ENCODE measurements at places on chromosomes 5 and 9.
A peak's percentile ranks its signal among the peaks of the same experiment; 100 is the strongest.

GRCh38 chr5:149990518-149991376 is 9.7 kb downstream of the TIGD6 start:
- DNase-seq: peak; percentile 67

DNA sequence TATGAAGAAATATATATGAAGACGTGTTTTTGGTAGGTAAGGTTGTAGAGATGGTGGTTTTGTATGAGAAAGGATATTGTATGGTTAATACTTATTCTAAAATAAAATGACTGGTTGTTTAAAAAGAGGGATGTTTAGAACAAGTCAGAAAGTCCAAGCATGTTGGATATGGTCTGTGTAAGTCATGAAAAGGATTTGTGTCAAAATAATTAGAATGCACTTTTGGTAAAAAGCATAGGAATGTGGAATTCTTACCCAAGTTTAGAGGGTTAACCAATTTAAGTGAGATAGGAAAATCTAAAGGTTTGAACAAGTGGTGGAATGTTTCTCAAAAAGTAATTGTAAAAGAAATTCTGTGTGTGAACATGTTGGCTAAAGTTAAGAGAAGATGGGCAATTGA is 1556.5 kb upstream of the C9orf72 start:
- DNase-seq: no peak

GRCh38 chr9:78332381-78332780 is 35.5 kb downstream of the PSAT1 start:
- no peak for DNase-seq

- no peak for DNase-seq
Observed at GRCh38 chr5:124551939-124552279, 194.5 kb downstream of the ZNF608 start.

DNA sequence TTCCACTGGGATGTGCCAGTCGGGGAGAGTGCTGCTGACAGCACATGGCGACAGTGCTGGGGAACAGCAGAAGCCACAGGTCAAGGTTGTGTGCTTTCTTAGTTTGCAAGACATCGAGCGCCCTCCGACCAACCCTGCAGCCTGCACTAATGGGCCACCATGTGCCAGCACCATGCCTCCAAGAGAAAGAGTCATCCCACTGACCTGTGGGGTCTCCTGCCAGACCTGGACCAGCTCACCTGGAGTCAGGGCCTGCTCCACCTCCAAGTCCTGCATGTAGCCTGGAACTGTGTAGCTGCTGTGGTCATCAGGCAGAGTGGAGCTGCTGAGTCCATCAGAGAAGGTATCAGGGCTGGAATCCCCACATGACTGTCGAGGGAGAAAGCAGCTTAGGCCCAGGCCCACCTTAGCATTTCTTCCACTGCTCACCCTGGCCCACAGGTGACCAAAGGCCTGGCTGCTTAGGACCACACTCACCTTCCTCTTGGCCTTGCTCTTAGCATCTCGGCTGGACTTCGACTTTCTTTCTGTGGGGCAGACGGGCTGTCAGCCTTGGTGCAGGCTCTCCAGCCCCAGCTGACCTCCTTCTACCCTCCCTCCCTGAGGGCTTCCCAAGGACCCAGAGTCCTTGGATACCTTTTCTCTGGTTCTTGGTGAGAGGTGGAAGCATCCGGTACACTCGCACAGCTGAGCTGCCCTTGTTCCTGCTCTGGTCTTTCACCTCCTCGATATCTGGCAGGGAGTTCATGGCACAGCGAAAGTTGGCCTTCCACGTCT is 4.1 kb downstream of the IRF1 start:
- DNase-seq: no peak

- DNase-seq: no peak
Observed at GRCh38 chr5:109403469-109403868, 6.3 kb downstream of the PJA2 start.

- DNase-seq: no peak
Observed at GRCh38 chr5:100584069-100584468, 48.9 kb downstream of the FAM174A start.

DNA sequence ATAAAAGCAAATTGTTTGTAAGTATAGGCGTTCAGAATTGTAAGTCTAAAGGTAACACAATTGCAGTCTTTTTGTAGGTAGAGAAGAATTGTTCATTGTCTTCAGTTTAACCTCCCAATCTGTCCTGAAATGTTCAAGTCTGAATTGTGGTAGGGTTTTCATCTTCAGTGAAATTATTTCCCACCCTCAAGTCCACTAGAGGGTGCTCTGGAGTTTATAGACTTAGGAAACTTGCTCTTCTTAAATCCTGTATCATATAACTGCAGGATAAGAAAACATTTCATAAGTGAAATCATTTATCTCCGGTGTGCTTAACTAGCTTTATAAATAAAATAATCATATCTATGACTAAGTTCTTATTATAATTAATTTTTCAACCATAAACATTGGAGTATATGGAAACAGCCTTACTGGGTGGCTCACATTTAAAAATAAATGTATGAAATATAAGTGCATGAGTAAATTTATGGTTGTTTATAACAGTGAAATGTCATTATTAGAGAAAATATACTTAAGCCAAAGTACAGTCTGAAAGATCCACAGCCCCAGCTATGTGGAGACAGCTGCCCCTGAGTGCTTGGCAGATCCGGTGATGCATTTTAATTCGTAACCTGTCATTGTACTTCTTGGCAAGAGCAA is 182.4 kb upstream of the OTULINL start:
- no peak for DNase-seq

- no peak for DNase-seq
Observed at GRCh38 chr9:8842402-8843193, 1043.0 kb upstream of the DMAC1 start.

DNA sequence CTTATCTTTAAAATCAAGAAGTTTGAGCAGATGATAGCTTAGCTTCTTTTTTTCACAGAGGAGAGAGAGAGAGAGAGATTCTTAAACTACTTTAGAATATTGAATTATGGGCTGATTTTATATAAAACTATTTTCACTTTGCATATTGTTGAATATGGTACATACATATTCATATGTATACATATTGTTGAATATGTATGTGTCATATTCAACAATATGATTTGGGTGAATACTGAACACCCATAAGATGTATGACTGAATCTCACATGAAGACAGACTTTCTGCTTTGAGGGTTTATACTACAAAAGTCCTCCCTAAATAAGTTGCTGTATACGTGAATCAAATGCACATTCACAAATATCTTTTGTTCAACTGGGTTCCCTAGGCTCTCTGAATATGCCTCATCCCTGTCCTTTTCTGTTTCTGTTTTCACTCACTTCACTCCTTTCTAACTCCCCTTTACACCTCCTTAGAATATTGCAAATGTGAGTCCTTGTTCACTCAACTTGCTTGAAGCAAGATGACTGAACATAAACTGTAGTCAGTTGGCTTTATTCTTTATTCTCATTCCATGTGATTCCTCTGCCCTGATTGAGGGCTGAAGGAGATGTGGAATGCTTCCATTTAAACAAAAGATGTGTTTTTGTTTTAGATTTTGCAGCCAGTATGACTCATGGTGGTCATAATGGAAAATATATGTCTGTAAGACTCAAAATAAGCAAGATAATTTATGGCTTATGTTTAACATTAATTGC is 225.4 kb upstream of the DAB2 start:
- DNase-seq: no peak

- no peak for DNase-seq
Observed at GRCh38 chr9:35277628-35278359, 116.0 kb downstream of the UNC13B start.

DNA sequence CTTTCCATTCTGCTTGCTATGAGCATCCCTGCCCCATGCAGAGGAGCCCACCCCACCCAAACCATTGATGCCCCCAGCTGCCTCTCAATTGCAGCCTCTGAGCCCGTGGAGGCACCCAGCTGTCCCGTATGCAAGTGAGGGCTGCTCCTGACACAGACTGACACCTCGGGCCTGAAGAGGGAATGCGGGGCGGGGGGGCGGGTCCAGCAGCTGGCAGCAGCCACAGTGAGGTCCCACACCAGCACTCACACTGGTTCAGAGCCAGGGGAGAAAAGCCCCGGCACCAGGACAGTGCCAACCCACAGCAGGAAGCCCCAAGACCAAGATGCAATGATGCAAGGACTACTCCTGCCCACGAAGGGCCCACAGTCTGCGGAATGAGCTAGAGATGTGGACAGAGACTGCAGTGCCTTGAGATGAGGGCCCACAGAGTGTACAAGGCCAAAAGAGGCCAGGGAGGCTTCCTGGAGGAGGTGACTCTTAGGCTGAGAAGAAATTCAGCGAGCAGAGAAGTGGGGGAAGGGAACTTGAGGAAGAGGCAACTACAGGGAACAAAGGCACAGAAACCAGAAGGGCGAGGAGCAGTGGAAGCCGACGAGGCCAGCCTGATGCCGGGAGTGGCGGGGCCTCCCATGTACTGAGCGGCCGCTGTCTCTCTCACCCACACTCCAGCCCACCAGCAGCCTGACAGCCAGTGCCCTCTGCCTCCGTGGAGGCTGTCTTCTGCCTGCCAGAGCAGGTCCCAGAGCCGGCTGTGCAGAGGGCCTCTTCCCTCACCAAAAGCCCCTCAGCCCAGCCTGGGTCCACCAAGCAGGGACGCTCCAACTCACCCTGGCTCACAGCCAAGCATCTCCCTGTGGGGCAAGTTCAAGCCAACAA is 9.2 kb downstream of the EEIG1 start:
- no peak for DNase-seq

DNA sequence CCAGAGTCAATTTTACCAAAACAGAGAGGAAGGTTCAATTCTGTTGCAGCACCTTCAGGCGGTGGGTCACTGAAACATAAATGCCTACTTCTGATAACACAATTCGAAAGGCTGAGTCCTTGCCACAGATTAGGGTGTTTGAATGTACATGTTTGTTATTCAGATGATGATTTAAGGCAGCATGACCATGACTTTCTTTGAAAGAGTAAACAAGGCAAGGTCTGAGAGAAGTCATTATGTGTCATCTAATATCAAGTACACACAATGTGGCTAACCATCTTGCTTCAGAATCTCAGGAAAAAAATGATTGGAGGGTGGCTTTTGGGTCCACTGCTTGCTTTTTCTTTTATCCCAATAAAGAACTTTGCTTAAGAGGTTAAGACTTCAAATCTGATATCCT is 457.5 kb downstream of the TAF11L14 start:
- DNase-seq: no peak

DNA sequence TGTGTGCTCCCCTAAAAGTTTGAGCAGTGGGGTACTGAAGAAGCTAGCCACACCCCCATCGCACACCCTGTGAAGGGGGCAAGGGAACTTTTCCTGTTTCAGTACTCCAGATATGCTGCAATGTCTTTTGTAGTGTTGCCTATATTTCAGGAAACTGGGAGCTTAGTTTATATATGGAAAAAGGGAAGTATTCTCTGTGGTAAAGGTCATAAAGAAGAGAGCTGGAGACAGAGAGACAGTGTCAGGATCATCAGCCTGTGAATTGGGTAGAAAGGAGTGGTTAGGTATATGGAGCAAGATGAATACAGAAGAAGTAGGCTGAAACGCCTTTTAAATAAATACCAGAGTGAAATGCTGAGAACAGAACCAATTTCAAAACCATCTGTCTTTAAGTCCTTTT is 82.2 kb upstream of the C9orf72 start:
- no peak for DNase-seq

DNA sequence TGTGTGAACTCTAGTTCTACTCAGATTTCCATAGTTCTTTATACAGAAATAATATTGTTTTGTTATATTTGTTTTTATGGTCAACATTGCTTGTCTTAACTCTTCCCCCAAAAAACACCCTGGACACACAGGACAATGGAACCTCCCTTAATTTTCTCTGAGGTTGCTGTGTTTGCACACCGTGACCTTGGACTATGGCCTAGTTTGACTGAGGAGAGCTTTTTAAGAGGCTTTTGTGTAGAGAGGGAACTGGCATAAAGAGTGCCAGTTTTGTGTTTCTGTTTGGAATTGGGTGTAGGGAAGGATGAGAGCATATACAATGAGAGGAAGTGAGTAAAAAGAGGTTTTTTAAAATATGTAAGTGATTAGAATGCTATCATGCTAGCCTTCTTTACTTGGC is 101.1 kb upstream of the MEF2C start:
- no peak for DNase-seq

GRCh38 chr5:139635191-139635590 is 13.0 kb upstream of the CXXC5 start:
- no peak for DNase-seq

DNA sequence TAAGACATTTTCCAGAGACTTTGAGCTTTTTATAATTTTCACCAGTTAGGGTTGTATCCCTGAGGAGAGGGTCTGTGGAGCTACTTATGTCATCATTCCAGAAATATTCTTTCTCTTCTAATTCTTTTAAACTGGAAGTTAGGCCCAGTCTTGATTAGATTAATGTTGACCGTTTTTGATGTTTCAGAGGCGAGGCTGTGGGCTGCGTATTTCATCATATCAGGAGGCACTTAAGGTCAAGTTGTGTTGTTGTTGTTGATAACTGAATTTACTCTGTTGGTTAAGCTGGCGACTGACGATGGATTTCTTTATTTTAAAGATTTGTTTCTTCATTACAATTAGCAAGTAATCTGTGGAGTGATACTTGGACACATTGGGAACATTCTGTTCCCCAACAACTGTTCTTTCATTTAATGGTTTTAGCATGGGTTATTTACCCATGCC is 20.1 kb downstream of the IPO11 start:
- no peak for DNase-seq

- DNase-seq: no peak
Observed at GRCh38 chr9:82513242-82513751, 524.7 kb downstream of the SPATA31D1 start.

GRCh38 chr5:155116456-155117251 is 103.1 kb downstream of the KIF4B start:
- DNase-seq: no peak

- no peak for DNase-seq
Observed at GRCh38 chr5:4700069-4700468, 440.1 kb upstream of the ADAMTS16 start.

- no peak for DNase-seq
Observed at GRCh38 chr5:171310212-171310818, 1.3 kb downstream of the TLX3 start.

DNA sequence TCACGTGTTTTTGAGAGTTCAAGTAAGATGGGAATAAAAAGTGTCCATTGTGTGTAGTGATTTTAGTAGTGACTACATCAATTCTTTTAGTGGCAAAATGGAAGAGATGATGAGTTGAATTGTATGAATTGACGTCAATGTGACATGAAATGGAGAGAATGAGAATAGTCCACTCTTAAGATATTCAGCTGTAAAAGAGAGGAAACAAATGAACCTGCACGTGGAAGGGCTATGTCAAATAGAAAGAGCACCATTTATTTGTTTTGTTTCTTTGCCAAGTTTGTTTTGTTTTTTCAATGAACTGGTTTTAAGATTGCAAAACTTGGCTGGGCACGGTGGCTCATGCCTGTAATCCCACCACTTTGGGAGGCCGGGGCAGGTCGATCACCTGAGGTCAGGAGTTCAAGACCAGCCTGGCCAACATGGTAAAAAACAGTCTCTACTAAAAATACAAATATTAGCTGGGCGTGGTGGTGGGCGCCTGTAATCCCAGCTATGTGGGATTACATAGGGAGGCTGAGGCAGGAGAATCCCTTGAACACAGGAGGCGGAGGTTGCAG is 453.8 kb downstream of the TAF11L14 start:
- no peak for DNase-seq

- DNase-seq: no peak
Observed at GRCh38 chr5:1325870-1326531, 18.9 kb downstream of the CLPTM1L start.
